ENCODE measurements at places on chromosomes 5 and 9. TPM values are rescaled to one million over a fixed set of nuclear protein-coding genes. Genes with fewer than 3 reads are reported as not detected.

GRCh38 chr5:126363658-126364057 is 59.6 kb upstream of the GRAMD2B start:
- DNase-seq, result no peak

DNA sequence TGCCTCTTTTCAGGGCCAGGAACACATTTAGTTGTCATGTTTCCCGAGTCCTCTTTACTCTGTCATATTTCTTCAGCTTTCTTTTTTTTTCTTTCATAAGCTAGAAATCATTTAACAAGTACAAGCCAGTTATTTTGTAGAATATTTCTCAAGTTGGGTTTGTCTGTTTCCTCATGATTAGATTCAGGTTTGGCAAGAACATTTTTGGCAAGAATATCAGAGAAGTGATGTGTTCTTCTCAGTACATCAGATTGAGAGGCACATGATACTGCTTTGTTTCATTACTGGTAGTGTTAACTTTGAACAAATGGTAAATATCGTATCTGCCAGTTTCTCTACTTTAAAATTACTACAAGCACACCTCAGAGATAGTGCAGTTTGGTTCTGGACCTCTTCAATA is 45.1 kb downstream of the PCSK5 start:
- no peak for DNase-seq

DNA sequence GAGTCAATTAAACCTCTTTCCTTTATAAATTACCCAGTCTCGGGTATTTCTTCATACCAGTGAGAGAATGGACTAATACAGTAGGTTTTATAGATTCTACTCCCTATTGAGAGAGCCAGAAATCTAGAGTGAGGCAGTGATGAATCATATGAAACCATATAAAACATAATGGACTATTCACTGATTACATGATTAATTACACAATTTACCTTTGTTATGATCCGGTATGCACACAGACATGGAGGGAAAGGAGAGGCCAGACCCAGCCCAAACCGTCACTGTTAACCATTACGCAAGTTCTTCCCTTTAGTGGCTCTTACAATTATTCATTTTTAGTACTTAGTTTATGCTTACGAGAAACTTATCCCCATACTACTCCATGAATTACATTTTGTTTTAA is 205.0 kb downstream of the DNAH5 start:
- no peak for DNase-seq

DNA sequence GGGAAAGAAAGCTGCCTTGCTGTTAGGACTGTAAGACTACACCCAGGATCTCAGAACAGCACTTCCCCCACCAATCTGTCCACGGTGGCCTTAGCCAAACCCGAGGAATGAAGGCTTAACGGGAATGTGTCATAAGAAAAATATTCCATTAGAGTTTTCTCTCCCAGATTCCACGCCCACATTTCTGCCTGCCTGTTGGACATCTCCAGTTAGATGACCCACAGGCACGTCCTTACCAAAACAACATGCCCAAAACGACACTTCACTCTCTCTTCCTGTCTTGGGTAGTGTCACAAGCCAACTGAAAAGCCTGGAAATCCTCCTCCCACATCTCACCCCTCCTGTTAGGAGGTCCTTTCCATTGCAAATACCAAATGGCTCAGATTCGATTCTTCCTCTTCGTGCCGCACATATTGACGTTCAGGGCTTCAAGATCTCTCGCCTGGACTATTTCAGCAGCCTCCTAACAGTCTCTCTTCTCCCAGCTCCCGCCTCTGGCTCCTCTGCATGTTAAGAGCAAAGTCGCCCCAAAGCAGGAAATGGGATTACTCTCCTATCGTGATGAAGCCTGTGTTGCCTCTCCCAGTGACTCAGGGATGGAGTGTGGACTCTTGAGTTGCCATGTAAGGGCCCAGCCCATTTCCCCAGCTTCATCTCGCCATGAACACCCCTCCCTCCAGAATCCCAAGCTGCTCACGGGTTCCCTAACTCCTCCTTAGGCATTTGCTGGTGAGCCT is 159.3 kb downstream of the NR3C1 start:
- DNase-seq, result peak; percentile 84

- no peak for DNase-seq
Measured at GRCh38 chr5:5665225-5666075, 243.0 kb downstream of the ICE1 start.

DNA sequence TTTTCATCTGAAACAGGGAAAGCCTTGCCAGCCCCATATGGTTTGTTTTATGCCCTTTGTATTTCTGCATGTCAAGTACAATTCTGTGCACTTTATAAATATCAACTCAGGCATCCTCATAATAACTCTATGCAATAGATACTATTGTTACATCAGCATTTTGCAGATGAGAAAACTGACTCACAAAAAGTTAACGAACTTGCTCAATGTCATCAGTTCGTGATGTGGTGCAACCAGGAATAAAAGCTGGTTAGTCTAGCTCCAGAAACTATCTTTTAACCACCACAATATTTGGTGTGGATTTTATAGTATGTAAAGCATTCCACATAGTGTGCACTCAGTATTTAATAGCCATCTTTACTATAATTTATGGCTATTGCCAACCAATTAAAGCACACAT is 134.9 kb downstream of the MRPS30 start:
- no peak for DNase-seq

LHX3 gene
- polyA plus RNA-seq, result not detected
